GM12892 (cell line): ENCODE measurements at places on chromosomes 1 and 21.

GRCh38 chr1:109993885-109994284, 9.3 kb downstream of the AHCYL1 start:
- no peak for DNase-seq

DNA sequence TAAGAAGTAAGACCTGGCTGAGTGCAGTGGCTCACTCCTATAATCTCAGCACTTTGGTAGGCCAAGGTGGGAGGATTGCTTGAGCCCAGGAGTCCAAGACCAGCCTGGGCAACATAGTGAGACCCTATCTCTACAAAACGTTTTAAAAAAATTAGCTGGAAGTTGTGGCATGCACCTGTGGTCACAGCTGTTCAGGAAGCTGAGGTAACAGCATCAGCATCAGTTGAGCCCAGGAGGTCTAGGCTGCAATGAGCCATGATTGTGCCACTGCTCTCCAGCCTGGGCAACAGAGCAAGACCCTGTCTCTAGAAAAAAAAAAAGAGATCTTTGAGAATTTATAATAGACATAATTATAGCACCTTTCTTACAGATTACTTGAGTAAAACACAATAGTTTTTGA, 36.0 kb downstream of the AGL start:
- DNase-seq, result no peak

- no peak for DNase-seq
Observed at GRCh38 chr1:204299814-204300365, 59.8 kb downstream of the PLEKHA6 start.

- DNase-seq, result no peak
Observed at GRCh38 chr1:220906561-220907334, 27.5 kb downstream of the HLX start.

DNA sequence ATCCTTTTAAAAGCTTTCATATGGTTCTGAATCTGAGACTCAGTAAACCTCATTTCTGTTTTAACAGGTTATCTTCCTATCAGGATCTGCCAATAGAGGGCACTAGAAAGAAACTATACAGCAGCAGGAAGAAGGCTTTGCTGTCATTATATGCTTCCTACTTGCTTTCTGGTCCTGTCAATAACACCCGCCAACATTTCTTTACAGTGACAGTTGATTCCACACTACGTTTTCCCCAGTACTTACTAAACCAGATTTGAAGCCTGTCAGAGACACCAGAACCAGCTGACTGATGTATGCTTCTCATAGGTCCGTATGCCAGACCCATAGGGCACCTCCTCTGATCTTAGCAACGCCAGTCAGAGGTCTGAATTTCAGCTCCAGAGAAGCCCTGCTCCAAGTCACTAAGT, 341.0 kb upstream of the NEGR1 start:
- no peak for DNase-seq

GRCh38 chr1:68826836-68827235, 330.0 kb upstream of the DEPDC1 start:
- DNase-seq, result no peak

- no peak for DNase-seq
Observed at GRCh38 chr1:85297538-85297854, 21.1 kb upstream of the BCL10 start.

DNA sequence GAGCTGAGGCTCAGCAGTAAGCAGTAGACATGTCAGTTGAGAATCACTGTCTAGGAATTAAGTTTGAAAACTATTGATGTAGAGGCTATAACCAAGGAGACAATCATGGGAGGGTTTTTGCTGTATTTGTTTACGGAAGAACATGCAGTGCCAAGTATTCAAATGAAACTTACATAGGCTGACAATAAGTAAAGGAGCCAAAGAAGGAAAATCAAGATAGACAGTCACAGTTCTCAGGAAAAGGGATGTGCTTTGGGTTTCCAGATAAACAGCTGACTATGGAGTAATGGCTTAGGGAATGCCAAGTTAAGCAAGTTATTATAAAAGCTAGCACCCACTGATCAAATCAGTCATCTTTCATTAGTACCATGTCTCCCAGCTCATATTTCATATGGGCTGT, 21.5 kb downstream of the GNG12 start:
- no peak for DNase-seq

DNA sequence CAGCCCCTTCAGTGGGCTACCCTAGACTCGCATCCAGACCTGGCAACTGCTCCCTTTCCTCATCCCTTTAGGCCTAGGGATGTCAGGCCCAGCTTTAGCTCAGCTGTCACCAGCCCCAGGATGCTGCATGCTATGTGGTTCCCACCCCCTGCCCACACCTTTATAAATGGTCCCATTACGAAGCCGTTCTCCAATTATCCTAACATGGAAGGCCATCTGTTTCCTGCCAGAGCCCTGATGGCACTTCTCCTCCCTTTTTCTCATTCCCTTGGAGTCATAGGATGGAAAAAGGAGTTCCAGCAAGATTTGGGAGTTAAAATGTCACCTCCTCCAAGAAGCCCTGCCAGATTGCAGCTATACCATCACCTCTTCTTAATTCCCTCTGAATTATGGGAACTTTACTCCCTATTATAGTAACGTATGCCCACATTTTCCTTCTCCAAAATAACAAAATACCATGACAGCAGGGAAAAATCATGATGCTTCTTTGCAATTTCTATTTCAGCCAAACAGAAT, 205.0 kb upstream of the GRIK3 start:
- no peak for DNase-seq

DNA sequence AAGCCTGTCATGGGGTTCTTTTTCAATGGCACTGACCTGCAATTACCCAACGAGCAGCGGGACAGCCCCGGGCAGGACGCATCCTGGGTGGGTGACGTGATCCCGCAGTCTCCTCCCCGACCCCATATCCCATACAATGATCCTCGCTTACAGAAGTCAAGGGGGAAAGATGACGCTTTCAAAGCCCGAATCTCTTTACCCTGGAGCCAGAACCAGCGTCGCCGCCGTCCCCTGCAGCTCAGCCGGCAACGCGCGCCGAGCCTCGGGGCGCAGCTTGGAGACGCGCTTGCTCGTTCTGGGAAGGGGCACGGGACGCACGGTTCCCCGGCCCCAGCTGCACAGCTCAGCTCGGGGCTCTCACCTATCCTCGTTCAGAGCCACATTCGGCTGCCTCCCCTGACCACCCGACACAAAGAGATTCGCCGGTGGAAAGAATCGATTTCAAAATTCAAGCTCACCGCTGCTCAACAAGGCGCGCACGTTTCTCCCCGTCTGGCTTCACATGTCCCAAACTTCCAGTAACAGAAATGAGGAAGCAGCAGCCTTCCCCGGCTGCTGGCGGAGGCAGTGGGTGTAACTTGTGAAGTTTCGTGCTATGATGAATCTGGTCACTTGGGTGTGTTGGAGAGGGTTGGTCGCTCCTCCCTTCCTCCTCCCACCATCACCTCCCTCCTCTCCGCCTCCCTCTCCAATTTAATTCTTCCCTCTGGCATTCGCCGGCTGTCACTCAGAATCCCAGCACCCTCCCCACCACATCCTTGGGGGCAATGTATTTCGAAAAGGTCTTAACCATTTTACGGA, at the start of gene TIAM1:
Gene TIAM1, minus strand, starts transcription at position 582 of the 801 bp plus-strand sequence. CDS start 77,289 bp downstream, outside the sequence.
- no peak for DNase-seq

GRCh38 chr1:46529031-46529630, 22.3 kb downstream of the KNCN start:
- no peak for DNase-seq

DNA sequence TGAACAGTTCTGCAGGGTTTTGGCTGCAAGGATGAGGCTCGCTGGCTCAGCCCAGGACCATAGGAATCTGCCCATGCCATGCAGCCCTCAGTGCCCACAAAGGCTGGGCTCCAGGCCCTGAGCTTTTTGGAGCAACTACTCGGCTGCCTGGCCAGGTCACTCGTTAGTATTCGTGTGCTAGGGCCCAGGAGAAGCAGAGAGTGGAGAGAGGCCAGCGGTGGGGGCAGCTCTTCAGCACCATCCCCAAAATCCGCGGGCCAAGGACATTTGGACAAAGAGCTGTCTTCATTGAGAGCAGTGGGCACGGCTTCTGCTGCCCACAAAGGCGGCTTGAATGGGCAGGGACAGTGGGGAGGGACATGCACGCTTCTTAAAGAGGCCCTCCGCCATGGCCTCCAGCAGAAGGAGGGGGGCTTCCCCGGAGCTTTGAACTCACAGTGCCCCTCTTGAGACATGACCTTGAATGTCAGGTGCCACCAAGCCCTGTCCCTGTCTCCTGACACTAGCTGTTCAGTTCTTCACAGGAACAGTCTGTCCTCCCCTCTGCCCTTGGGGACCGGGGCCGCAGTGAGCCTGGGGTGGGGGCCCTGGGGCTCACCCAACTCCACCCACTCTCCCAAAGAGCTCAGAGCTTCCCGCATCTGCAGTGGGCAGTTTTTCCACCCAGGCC, 106.1 kb upstream of the ARHGEF16 start:
- DNase-seq, result no peak

GRCh38 chr1:91583326-91583755, 82.7 kb downstream of the CDC7 start:
- DNase-seq, result no peak

GRCh38 chr1:230145953-230146476, 79.0 kb downstream of the GALNT2 start:
- no peak for DNase-seq

GRCh38 chr1:8602471-8603219, 214.8 kb downstream of the RERE start:
- DNase-seq, result no peak

DNA sequence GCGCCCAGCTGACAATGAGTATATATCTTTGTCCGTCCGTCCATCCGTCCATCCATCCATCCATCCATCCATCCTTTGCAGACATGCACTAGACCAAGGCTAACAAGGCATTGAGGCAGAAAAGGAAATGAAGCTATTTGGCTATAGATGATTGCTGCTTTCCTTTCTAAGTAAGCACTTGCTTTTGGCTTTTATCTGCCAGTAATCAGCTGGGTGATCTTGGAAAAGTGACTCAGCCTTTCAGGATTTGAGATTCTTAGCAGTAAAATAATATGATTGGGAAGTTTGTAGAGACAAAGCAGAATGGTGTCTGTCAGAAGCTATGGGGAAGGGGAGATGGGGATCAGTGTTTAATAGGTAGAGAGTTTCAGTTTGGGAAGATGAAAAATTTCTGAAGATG, 22.7 kb downstream of the ZFYVE9 start:
- DNase-seq, result no peak

DNA sequence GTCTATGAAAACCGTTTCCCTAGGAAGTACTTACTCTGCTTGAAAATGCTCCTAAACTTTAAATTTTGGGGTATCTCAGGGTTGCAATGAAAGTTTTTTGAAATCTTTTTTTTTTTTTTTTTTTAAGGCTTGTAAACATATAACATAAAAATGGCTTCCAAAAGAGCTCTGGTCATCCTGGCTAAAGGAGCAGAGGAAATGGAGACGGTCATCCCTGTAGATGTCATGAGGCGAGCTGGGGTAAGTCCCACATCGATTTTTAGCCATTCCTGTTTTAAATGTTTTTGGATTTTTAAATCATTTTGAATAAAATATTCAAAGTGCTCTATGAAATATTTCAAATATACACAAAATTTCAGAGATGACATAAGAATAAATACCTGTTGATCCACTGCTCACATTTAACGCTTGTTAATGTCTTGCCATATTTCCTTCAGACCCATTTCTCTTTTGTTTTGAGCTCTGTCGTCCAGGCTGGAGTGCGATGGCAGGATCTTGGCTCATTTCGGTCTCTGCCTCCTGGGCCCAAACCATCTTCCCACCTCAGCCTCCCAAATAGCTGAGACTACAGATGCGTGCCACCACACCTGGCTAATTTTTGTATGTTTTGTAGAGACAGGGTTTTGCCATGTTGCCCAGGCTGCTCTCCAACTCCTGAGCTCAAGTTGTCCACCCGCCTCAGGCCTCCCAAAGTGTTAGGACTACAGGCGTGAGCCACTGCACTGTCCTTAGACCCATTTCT, 1.3 kb downstream of the PARK7 start:
- DNase-seq, result no peak

DNA sequence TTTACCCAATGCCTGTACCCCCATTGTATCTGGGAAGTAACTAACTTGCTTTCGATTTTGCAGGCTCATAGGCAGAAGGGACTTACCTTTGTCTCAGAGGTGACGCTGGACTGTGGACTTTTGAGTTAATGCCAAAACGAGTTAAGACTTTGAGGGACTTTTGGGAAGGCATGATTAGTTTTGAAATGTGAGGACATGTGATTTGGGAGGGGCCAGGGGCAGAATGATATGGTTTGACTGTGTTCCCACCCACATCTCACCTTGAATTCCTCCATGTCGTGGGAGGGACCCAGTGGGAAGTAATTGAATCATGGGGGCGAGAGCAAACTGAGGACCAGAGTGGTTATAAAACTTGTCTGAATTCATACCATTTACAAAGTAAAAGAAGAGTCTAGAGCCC, 77.1 kb upstream of the HOOK1 start:
- DNase-seq, result no peak

GRCh38 chr1:227343727-227344551, 25.6 kb upstream of the CDC42BPA start:
- DNase-seq, result no peak

DNA sequence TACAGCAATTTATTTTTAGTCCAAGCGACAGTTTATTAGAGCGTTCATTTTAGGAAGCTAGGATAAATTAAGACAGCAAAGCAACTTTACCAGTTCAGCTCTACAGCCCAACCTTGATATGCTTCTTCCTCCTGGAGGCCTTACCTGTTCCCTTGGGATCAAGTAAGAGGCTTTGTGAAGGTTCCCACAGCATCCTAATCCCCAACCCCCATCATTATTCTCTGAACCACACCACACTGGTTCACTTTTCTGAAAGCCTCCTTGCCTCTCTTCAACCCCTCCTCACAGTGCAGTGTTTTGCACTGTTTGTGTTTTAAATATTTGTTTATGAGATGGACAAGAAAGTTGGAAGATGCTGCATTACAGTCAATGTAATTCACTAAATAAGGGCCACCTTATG, 126.3 kb upstream of the CXADR start:
- DNase-seq, result no peak

DNA sequence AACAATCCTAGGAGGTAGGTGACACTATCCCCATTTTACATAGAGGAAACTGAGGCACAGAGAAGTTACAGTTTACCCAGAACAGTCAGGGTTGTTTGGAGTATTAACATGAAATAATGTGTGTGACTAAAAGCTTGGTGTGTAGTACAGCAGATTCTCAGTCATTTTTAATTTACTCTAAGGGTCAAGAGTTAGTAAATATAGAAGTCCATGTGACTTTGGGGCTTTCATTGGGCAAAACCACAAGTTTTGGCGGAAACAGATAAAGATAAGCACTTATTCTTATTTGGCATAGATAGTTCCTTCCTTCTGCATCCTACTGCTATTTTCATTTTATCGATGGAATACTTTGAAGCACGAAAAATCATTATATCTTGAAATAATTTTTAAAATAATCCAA, 128.5 kb downstream of the DNM3 start:
- DNase-seq, result no peak

GRCh38 chr1:159699653-159700052, 14.7 kb downstream of the CRP start:
- DNase-seq, result no peak
